NCI-H2171 (cell line): ENCODE measurements at places on chromosomes 16 and 17.
A peak's percentile ranks its signal among the peaks of the same experiment; 100 is the strongest.

DNA sequence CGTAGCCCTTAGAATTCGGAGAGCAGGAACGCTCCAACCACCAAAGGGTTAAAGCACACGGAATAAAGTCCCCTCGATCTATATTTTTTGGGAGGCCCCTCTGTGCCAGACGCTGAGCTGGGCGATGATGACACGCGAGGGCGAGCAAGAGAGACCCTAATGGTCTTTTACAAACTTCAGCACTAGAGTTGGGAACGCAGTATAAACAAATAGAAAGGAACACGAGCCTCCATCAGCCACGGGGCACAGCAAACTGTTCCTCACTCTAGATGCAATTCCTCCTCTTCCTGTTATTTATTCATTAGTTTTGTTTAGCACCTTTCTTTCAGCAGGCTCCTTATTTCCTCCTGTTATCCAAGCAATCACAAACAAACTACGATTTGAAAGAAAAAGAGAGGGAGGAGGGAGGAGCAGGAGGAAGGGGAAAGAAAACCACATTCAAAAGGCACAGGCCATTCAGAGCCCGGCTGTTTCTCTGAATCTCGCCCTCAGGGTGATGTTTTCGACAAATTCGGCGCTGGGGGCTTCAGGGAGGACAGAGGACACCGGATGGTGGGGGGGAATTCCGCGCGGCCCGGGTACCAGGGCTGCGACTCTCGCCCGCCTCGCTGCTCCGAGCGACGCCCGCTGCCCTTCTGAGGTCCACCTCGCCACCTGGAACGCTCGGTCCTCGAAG lies 1.6 kb downstream of the TOX3 start:
- DNase-seq: no peak

GRCh38 chr17:34236281-34236892 lies 18.7 kb upstream of the CCL2 start:
- no peak for DNase-seq

GRCh38 chr17:74803388-74803930 lies 27.3 kb upstream of the NAT9 start:
- no peak for DNase-seq

DNA sequence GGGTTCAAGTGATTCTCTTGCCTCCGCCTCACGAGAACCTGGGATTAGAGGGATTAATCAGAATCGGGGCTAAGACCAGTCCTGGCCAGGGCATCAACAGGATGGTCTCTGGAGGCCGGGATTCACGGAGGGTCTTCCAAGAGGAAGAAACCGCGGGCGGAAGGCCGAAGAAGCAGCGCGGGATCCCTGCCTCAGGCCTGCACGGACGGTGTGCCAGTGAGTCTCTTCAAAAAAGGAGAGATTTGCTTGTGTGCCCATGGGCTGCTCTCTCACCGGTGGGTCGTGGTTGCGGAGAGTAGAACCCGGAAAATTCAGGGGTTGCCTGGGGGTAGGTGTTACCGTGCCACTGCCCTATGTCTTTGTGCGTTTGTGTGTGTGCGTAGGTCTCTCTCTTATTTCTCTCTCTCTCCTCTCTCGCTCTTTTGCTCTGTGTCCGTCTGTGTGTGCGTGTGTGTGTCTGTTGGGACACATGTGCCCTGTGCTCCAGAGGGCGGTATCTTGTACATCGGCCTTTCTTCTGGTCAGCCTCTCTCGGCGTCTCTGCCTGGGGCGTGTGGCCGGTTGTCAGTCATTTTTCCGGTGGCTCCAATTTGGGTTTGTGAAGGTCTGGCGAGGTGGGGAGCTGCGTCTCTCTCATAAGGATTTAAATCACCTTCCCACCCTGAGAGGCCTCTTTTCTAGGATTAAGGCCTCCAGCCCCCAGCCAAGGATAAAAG lies 613.2 kb downstream of the KCNJ18 start:
- DNase-seq: no peak

DNA sequence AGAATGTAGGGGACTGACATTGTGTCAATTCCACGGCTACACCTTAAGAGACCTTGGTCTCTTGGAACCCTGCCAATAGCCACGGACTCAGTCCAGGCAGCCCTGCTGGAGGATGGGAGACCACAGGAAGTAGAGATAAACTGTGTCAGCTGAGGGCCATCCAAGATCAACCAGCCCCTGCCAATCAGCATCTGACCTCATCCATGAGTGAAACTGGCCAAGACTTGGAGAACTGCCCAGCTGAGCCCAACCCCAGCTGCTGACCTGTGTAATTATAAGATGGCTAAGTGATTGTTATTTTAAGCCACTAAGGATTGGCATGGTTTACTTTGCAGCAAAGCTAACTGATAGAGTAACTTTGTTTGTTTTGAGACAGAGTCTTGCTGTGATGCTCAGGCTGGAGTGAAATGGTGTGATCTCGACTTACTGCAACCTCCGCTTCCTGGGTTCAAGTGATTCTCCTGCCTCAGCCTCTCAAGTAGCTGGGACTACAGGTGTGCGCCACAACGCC lies 13.3 kb upstream of the YWHAE start:
- no peak for DNase-seq

GRCh38 chr16:67411339-67411738 lies 4.9 kb downstream of the ZDHHC1 start:
- no peak for DNase-seq

GRCh38 chr16:56606071-56606475 lies 2.3 kb upstream of the MT2A start:
- no peak for DNase-seq

- no peak for DNase-seq
Measured at GRCh38 chr16:48157302-48157701, 1.5 kb upstream of the ABCC12 start.

DNA sequence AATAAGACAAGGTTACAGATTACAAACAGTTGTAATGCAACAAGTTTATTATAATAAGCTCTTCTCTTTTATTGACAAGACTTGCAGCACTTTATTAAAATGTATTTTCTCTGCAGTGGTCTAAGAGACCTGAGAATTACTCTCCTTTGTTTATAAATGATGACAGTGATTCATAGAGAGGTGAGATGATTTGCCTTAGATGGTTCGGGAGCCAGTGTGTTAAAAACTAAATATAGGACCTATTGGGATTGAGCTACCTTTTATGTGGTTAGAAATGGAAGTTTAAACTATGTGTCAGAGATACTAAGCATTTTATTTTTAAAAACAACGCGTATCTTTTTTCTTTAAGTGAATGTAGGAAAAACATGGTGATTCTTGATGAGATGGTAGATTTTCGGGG lies 2.9 kb upstream of the KRTAP3-3 start:
- DNase-seq: no peak

- DNase-seq: peak; percentile 37
Measured at GRCh38 chr17:74119965-74120364, 83.5 kb upstream of the RPL38 start.

GRCh38 chr17:49579522-49579921 lies 3.9 kb downstream of the NXPH3 start:
- no peak for DNase-seq
